ENCODE measurements at places on chromosomes 1 and 21.

DNA sequence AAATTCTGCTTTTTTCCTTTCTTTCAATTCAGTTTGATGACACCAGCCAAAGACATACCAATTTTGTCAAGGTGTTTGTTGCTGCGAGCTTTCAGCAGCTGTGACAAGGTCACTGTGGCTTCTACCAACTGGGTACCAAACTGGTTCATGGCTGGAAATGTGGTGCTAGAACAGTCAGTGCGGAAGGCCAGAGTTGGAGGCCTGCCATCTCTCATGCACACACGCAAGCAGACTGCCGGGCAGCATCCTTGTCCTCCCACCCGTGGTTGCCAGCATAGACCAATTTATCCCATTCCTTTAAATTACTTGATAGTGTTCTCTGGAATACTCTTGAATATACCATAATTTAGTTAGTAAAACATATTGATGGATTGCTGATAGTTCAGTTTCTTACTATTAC, 79.9 kb upstream of the GPR52 start:
- DNase-seq, result no peak

GRCh38 chr1:228842094-228842775, 107.0 kb downstream of the RHOU start:
- DNase-seq, result peak; percentile 2

GRCh38 chr21:36544545-36544944, 64.6 kb upstream of the CLDN14 start:
- no peak for DNase-seq

- DNase-seq, result no peak
Measured at GRCh38 chr21:19648391-19648790, 1244.8 kb upstream of the TMPRSS15 start.

GRCh38 chr1:4062041-4062440, 162.0 kb upstream of the C1orf174 start:
- no peak for DNase-seq

DNA sequence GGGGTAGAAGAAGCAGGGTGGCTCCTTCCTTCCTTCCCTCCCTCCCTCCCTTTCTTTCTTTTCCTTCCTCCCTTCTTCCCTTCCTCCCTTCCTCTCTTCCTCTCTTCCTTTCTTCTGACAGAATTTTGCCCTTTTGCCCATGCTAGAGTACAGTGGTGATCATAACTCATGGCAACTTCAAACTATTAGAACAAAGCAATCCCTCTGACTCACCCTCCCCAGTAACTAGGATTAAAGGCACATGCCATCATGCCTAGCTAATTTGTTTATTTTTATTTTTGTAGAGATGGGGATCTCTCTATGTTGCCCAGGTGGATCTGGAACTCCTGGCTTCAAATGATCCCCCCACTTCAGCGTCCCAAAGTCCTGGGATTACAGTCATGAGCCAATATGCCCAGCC, 10.0 kb upstream of the RPE65 start:
- DNase-seq, result no peak

DNA sequence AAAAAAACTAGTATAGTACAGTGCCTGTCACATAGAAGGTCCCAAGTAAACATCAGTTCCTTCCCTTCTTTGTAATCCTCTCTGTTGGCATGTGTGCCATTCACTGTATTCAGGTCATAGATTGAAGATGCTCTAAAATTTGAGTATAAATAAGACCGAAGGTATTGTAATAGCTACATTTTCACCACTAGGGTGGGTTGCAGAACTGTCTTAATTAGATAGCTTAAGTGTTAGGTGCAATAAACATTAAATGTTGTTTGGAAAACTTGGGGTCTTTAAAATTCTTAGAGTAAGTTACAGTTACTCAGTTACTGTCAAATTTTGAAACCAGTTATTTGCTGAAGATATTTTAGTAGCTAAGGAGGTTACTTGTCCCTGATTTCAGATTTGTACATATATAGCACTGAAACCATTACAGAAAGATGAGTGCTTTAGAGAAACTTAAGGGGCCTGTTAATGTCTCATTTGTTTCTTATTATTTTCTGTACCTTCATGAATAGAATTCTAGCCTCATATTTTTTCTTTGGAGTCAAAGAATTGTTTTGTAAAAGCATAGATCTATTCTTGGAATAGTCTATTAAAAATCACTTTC, 24.3 kb downstream of the PER3 start:
- no peak for DNase-seq

- DNase-seq, result no peak
Measured at GRCh38 chr21:37699024-37699775, 217.1 kb downstream of the KCNJ6 start.

- no peak for DNase-seq
Measured at GRCh38 chr1:151336556-151336955, 9.3 kb upstream of the PI4KB start.

DNA sequence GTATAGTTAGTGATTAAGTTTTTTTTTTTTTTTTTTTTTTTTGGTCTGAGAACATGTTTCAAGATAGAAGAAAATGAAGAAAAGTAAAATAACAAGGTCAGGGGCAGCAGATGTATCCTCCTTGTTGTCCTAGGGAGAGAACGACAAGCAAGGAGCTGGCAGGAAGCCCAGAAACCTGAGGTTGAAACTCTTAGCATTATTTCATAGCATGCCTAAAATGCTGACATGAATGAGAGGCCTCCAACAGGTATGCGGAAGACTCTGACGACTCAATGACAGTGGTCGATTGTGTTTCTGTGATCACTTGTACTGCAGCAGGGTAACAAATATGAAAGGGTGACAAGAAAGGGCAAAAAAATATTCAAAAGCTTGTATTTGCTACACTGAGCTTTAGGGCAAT, 415.9 kb downstream of the PLA2G4A start:
- no peak for DNase-seq

DNA sequence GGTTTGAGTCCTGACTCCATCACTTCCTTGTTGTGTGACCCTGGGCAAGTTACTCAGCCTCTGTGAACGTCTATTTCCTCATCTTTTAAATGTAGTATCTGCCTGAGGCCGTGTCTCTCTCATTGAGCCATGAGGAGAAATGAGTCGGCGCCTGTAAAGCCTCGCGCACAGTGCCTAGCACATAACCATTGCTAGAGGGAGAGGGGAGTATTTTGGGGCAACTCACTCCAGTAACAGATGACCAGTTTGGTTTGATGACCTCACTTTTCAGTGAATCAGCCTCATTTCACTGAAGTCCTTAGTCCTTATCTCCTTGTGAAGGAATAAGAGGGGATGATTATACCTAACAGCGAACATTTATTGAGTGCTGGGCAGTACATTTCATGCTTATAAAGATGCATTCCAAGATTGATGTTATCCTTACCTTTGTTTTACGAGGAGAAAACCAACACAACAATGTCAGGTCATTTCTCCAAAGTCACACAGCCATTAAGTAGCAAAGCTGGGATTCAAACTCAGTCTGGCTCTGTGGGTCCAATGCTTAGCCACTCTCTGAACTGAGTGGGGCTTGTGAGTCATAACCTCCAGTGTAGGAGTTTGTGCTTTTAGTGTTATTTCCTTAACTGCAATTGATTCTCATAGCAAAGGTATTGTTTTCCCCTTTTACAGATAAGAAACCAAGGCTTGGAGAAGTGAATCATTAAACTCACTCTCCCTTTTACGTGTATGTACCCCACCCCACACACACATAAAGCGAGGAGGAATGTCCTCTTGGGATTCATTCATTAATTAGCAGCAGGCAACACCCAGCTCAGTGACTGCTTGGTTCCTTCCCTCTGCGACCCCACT, 25.9 kb downstream of the KCNC4 start:
- no peak for DNase-seq

DNA sequence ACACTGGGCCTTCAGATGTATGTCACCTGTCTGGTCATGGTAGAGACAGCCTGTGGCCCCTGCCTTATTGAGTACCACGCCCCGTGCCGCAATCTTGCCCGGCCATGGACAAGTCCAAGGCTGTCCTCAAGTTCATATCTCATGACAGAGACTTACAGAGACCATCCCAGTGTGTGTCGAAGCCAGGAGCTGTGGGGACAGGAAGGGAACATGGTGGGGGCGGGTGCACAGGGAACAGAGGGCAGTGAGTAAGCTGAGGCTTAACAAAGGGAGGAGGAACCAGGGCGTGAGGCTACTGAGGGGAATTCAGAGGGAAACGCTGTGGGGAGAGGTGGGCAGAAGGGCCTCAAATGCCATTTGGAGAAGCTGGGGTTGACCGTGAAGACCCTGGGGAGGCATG, 75.8 kb downstream of the ALPL start:
- DNase-seq, result no peak

GRCh38 chr1:41681331-41682098, 197.0 kb upstream of the EDN2 start:
- no peak for DNase-seq

GRCh38 chr1:5722635-5723164, 269.5 kb downstream of the NPHP4 start:
- no peak for DNase-seq

DNA sequence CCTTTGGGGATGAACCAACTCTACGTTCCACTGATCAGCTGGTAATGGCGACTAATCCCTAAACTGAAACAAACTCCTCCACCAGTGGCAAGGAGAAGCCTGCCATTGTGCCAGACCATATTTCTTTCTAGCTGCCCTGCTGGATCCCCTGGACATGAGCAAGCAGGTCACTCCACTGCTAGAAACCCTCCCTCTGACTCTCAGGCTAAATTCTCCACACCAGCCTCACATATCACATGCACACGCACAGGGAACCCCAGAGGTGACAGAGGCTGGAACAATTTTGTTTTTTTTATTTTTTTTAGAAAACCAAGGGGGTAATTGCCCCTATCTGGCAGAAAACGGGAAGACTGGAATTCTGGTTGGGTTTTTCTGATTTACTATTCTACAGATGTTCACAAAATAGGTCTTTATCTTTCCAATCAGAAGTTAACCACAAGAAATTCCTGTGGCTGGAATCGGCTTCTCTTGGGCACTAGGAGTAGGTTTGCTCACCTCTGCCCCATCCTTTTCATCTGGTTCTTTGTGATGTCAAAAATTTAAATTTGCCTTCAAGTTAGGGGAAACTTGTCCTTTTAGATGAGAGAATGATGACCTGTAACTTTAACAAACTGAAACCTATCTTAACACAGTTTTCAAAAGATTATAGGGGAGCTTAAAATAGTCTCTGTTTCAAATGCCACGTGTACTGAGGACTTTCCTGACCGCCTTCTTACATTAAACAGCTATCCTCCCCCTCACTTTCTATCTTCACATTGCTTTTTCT, 258.1 kb downstream of the SDCCAG8 start:
- DNase-seq, result no peak

DNA sequence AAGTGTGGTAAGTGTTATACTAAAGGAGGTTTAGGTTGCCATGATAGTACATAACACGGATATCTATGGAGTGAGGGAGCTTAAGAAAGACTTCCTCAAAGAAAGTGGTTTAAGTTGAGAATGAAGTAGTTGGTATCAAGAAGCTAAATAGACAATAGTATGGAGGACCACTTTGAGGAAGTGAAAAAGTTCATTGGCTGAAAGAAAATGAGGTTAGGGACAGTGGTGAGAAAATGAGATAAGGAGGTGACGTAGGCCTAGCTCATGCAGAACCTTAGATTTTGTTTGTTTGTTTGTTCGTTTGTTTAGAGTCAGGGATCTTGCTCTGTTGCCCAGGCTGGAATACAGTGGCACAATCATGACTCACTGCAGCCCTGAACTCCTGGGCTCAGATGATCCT, 72.2 kb upstream of the PPIH start:
- no peak for DNase-seq

- peak; percentile 10 for DNase-seq
Measured at GRCh38 chr1:88655685-88656299, 28.3 kb upstream of the PKN2 start.

GRCh38 chr1:206868264-206868663, 2.8 kb downstream of the IL20 start:
- no peak for DNase-seq
